ENCODE measurements at places on chromosomes 5 and 9.

- DNase-seq: peak; percentile 7
These were observed 398.2 kb downstream of the NFIB start for GRCh38 chr9:13915591-13916301.

- peak; percentile 29 for DNase-seq
These were observed 236.1 kb downstream of the ASTN2 start for GRCh38 chr9:117178596-117179375.

DNA sequence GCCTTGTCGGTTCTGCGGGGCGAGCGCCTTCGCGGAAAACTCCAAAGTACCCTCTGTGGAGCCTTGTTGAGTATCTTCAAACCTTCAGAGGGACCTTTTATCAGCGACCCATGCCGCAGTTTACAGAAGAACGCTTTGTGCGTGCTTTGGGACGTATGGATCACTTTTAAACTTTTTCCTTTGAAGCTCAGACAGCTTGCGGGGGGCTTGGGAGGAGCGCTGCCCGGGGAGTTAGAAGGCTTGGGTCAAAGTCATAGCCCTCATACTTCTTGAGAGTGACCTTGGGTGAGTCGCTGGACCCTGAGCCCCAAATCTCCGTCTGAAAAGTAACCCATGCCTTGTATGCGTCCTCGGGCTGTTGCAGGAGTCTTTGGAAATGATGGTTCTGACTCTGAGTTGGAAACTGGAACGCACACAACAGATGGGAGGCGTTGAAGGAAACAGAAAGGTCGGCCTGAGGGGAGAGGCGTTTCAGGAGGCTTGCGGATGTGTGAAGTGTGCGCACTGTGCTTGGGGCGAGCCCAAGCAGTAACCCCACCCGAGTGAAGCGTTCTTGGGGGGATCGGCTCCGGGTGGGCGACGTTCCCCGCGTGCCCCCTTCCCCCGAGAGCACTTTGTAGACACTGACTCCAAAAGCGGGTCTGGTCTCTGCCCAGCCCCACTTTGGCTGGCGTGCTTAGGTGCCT is 661 bp upstream of the SLC25A51 start:
- DNase-seq: no peak

GRCh38 chr5:72682561-72682960 is 133.9 kb upstream of the TNPO1 start:
- DNase-seq: no peak

GRCh38 chr5:72237415-72237814 is 82.6 kb downstream of the MRPS27 start:
- no peak for DNase-seq

DNA sequence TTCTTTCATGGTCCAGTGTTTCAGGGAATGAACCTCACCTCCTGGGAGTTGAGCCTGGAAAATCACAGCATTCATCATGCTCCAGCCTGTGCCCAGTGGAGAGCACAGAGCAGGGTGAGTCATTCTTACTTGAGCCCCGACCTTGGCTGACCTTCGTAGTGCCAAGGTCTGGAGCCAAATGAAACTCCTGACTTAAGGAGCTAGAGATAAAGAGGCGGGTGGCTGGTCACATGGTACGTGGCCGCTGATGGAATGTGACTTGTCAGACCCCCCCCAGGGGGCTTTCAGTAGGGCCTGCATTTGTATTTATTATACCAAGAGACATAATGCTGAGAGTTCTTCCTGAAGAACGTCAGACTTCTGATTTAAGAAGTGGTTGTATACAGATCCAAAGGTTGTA is 15.0 kb upstream of the PIP5K1B start:
- no peak for DNase-seq

- no peak for DNase-seq
These were observed 116.7 kb downstream of the MED10 start for GRCh38 chr5:6261668-6262067.

GRCh38 chr9:105258225-105258737 is 13.8 kb downstream of the SLC44A1 start:
- DNase-seq: no peak

DNA sequence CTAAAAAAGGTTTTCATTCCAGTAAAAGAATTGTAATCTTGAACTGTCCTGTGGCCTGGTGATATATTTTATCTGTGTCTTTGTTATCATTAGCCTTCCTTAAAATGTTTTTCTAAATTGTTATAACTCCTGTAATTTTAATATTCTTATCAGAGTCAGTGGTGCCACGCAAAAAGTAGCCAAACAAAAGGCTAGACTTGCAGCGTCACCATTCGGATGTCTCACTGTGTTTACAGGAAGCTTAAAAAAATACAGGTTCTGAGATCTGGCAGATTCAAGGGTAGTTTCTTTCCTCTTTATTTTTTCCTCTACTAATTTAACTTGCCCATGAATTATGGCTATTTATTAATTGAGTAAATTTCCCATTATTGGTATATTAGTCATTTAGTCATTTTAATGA is 362.3 kb downstream of the MAT2B start:
- no peak for DNase-seq
